ENCODE measurements at places on chromosomes 12 and 14.

- DNase-seq: peak; percentile 54
Observed at GRCh38 chr12:108689314-108690190, 41.8 kb downstream of the CORO1C start.

- no peak for DNase-seq
Observed at GRCh38 chr12:15014708-15015107, 41.9 kb downstream of the PDE6H start.

GRCh38 chr12:128743916-128744315, 79.8 kb downstream of the SLC15A4 start:
- DNase-seq: no peak

DNA sequence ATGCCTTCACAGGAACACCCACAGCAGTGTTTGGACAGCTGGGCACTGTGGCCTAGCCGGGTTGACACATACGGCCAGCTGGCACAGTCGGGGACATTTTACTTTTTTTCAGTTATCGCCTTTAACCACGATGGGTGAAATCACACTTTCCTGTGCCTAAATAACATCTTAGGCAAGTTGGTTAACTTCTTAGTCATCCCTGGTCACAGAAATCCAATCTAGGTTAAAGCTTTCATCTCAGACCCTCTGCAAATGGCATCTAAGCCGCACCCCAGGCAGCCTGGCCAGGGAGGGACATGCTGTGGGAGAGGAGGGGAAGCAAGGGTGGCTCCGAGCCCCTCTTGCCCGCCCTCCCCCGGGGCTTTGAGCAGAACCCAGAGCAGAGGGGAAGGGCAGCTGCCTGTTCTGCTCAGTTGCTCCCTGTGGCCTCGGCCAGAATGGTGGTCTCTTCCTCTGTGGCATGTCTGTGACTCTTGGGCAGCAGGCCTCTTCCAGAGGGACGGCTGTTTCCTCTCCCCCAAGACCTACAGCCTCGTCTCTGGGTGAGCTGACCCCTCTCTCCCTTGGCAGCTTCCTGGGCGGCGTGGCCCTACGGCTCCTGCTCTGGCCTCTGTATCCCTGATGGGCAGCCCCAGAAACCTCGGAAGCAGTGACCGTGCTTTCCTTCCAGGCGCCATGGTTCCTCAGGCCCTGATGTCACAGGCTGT, 85.4 kb upstream of the DYNC1H1 start:
- no peak for DNase-seq

GRCh38 chr12:108846290-108846701, 11.1 kb downstream of the SSH1 start:
- DNase-seq: peak; percentile 75

DNA sequence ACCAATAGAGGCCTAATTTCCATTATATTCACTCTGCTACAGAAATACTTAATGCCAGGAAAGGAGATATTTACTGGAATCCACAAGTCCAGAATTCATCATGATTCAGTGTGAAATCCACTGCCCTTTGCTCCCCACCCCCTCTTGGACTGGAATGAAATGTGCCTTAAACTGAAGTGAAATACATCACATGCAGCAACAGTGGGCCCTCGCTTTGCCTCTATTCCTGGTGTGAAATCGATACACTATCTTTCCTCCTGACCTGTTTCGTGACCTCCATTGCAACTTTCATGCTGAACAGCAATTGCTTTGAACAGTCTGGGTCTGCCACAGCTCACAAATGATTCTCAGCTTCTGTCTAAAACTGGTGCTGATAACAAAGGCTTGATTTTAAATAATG, 100.6 kb downstream of the NPAS3 start:
- DNase-seq: no peak

- no peak for DNase-seq
Observed at GRCh38 chr12:11133816-11134215, 628 bp downstream of the TAS2R30 start.

DNA sequence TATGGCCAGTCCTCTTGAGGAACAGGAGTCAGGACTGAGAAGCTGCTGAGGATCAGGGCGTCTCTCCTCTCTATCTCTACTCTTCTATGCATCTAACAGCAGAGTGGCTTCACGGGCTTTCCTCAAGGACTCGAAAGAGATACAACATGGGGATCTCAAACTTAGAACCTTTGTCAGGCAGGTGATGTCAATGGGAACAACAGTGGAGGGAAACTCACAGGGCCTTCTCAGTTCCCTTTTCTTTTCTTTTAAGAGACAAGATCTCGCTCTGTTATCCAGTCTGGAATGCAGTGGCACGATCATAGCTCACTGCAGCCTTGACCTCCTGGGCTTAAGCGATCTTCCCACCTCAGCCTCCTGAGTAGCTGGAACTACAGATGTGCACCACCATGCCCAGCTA, 127.6 kb downstream of the PTPN11 start:
- DNase-seq: no peak

GRCh38 chr14:89640141-89640540, 223.1 kb upstream of the FOXN3 start:
- DNase-seq: no peak

GRCh38 chr12:44581642-44582242, 294.4 kb downstream of the NELL2 start:
- DNase-seq: no peak

DNA sequence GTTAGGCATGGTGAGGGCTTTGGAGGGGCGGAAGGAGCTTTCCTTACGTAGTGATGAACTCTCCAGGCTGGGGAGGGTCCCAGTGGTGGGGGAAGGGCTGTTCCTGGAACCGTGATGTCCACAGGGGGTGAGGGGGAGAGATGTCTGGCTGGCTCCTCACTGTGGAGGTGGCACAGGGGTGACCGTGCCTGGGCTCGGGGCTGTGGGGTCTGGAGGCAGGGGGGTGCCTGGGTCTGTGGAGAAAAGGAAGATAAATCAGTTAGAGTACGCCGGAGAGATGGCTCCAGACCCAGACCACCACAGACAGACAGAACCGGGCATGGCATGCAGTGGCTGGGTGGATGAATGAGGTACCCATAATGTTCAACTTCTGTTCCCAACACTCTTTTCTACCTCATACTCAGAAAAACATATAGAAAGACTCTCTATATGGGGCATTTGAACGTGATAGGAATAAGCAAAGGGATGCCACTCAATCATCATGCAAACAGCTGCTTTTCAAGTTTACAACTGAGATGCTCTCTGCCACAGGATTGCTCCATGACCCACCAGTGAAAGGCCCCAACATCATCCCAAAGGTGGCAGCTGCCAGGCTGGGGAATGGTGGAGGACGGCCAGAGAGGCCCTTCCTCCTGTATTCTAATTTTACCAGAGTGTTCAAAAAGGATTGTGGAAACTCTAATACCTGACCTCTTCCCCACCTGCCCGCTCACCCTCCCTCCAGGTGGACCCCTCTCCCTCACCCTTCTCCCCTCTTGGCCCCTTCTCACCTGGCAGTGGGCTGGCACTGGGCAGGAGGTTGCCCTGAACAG, 5.6 kb downstream of the MYL6 start:
- DNase-seq: no peak

- DNase-seq: no peak
Observed at GRCh38 chr12:116354950-116355783, 77.7 kb upstream of the MED13L start.

DNA sequence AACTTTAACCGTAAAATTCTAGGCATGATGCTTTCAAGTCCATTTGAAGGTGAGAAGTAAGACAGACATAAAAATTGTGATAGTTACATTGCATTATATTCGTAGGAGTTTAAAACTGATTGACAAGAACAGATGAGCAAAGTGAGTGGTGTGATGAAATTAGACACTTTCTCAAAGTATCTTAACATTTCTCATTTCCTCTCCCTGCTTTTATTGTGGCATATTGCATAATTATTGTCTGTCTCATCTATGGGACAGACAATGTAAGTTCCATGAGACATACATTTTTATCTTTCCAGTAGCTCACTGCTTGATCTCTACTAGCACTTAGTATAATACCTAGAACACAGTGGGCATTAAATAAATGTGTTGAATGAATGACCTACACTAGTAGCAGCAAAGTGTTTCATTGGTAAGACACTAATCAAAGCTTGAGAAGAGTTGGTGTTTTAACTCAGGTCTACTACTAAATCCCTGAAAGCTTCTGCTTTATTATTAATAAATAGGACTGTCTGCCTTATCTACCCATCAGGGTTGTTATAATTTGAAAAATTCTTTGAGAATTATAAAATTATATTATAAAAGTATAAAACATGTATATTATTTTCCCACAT, 19.0 kb downstream of the A2M start:
- DNase-seq: no peak

- DNase-seq: peak; percentile 55
Observed at GRCh38 chr14:64704743-64705380, 638 bp downstream of the PLEKHG3 start.

GRCh38 chr12:66409195-66409871, 107.0 kb downstream of the HELB start:
- DNase-seq: peak; percentile 62

DNA sequence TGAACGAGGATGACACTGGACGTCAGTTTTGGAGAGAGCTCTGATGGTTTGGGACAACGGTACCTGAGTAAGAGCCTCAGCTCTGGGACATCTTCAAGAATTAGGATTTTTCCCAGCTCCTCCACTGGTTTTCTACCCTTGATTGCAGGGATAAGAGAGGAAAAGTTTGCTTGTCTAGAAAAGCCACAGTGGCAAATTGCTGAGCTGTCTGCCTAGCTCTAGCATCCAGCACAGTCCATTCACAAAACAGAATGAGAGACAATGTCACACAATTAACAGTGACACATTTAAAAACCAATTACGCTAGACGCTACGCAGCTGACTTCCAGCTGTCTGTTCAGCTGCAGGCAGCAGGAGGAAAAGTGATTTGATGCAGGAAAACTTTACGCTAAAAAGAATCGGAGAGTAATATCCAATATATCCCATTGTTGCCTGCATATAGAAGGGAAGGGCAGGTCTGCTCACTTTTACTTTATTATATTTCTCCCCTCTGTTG, 168.1 kb upstream of the PRICKLE1 start:
- peak; percentile 18 for DNase-seq

DNA sequence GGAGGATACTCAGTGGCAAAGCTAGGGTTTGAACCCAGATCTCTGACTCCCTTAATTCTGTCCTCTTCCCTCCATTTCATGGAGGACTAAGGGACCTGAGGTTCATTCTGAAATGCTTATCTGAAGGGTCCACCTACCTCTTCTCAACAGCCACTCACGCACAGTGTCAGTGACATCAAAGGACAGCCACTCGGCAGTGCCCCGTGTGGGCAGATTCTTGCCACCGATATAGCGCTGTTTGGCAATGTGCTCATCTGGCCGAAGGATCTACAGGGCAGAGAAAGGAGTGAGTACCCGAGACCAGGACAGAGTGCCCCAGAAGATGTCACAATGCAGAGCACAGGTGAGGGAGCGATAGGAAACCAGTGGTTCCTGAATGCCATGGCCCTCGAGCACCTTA, 10.8 kb downstream of the TGFB3 start:
- DNase-seq: no peak

GRCh38 chr12:113103756-113104450, 31.7 kb downstream of the RASAL1 start:
- no peak for DNase-seq

DNA sequence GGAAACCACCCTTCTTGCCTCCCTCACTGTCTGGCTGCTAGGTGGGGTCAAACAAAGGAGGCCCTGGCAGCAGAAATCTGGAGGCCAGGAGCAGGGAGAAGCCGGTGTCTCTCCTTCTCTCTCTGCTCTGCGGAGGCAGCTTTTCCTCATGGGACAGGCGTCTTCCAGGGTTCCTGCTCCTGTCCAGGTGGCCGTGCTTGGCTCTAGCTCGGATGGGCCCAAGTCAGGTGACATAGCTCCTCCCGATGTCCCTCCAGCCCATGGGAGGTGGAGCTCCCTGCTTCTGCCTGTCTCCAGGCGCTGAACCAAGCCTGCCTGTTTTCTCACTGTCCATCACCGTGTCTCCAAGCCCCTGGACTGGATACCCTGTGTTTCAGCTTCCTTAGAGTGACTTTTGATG, 30.5 kb upstream of the FZD10 start:
- DNase-seq: no peak

GRCh38 chr12:62401631-62402030, 65.0 kb upstream of the MON2 start:
- DNase-seq: no peak

DNA sequence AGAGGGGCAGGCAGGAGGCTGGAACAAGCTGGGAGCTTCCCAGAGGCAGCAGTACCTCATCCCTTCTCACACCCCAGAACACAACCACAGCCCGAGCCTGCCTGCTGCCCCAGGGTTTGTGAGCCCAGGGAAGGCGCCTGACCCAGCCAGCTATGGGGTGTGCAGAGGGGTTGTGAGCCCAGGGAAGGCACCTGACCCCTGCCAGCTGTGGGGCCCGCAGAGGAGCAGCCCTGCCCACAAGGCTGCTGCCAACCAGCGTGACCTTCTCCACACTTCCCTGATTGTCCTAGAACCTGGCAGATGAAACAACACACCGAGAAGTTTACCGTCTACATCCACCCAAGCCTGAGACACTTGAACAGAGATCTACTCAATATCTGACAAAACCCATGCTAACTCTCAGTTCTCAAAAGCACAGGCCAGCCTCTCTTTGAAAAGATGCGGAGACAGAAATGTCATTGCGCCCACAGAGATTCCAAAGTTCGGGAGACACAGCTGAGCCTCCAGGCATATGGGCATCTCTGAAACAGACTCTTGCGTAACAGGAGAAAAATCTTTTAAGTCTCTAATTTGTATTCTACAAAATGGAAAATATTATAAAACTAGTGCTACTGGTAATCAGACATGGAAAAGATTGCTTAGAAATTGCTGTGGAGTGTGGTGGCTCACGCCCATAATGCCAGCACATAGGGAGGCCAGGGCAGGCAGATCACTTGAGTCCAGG, 47.3 kb downstream of the SFSWAP start:
- no peak for DNase-seq

GRCh38 chr12:46982629-46983392, 96.6 kb upstream of the PCED1B start:
- DNase-seq: no peak

GRCh38 chr14:41785696-41786095, 179.0 kb downstream of the LRFN5 start:
- no peak for DNase-seq

- no peak for DNase-seq
Observed at GRCh38 chr14:104321088-104321801, 182.9 kb downstream of the KIF26A start.

DNA sequence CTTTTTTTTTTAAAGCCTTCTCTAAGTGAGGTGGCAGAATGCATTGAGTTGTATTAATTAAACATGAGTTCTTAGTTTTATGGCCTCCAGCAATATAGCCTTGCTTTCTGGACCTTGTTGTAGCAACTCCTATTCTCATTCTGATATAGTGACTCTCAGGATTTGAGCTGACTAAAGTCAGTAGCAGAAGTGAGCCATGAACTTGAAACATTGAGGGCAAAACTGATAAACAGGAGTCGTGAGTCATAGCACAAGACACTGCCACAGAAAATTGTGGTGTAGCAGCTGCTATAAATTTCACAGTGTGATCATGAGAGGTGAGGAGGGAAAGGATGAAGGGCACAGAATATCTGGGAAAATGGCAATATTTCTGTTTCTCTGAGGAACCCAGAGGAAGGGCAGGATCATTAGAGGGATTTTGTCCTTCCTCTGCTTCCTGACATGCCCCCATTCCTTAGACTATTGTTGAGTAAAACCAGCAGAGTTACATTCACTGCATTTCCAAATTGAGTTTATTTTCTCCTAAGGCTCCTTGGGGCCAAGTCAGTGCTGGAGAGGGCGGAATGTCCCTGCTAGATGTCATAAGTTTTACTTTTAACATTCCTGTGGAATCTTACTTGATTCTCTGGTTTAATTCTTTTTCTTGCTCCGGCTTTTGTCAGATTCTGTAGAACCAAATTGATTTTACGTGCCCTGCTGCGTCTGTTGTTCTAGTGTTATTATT, 7.5 kb downstream of the KLRG1 start:
- DNase-seq: peak; percentile 49

- no peak for DNase-seq
Observed at GRCh38 chr12:132105467-132105866, 38.7 kb downstream of the DDX51 start.

GRCh38 chr12:51524386-51524901, 66.6 kb upstream of the SCN8A start:
- no peak for DNase-seq

All from GM23248 (cell line).